Stimulated activated CD4-positive, alpha-beta T cell treated with anti-CD3 and anti-CD28 coated beads, Interleukin-12 subunit alpha, Interleukin-12 subunit beta, amount 100 ng/mL, for 24 hours (primary cell): ENCODE measurements at places on chromosomes 12 and 14.
A peak's percentile ranks its signal among the peaks of the same experiment; 100 is the strongest.

GRCh38 chr12:21828136-21828775 lies 53.8 kb upstream of the KCNJ8 start:
- DNase-seq, result no peak

GRCh38 chr12:87216436-87216835 lies 812.8 kb downstream of the C12orf50 start:
- DNase-seq, result no peak

DNA sequence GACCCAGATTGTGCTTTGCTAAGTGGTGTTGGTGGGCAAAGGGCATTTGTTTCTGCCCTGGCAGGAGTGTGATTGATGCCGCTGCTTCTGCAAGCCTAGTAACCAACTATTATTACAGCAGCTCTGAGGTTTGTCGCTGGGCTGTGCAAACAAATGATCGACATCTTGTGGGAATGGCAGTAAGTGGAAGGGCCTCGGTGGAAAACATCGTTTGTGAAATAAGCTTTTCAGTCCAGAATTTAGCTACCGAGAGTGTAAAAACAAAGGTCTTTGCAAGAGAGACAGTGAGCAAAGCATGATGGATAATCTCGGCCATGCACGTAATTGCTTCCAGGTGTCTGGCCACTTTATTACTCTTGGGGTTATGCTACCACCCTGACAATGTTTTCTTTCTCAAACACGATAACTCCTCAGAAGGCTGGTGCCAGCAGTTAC lies 397.7 kb upstream of the PRICKLE1 start:
- DNase-seq, result no peak

DNA sequence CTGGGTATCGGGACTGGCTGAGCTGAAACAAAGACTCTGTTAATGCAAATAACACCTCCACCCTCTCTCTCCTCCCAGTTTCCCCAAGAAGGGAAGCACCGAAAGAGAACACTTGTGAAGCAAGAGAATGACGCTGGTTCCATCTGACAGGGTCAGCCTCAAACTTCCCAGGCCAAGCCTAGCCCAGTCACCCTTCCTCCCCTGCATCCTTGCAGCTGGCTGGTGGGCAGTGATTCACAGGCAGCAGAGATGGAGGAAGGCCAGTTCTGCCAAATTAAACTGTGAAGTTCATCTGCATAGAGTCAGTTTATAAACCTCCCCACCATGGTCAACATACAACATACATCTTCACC lies 2.8 kb downstream of the LRRC74A start:
- no peak for DNase-seq

- DNase-seq, result peak; percentile 51
Measured at GRCh38 chr14:20632831-20633691, 8.4 kb downstream of the OR6S1 start.

DNA sequence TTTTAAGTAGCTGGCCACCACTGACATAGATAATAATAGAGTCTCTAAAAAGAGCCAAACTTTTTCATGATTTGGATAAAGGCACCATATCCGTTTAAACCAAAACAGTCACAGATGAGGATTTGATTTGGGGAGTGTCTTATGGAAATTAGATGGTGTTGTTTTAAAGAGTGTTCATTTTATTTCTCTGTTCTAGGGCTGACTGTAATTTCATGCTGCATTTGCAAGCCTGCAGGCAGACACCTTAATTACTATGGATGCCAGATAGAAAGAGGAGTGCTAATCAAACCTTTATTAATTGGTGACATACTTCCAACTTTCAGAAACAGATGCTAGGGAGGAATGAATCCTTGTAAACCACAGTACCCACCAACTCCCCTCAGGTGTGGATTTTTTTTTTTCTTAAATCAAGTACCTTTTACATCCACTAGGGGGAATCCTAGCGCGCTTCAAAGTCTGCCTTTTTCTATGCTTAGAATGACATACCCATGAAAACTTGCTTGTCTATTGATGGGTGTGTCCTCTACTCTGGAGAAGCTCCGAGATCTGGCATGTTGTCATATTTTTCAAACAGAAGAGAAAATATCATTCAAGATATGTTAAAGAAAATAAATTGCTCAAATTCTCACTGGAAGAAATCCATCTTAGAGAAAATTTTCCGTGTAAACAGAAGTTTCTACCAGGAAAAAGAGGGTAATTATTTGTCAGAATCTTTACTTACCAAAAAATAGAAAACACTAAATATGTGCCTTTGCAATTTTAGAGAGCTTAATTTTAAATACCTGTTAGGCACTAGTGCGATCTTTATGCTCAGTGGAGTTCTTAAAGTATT lies 14.2 kb upstream of the PLXNC1 start:
- no peak for DNase-seq

GRCh38 chr12:2167231-2167630 lies 114.4 kb downstream of the CACNA1C start:
- no peak for DNase-seq

GRCh38 chr14:35826952-35827416 lies 846 bp downstream of the BRMS1L start:
- no peak for DNase-seq

- DNase-seq, result peak; percentile 66
Measured at GRCh38 chr12:6867413-6868210, at the start of gene TPI1. TPI1 (plus strand) TSS chr12:6867531; CDS start chr12:6867567, 36 bp downstream.

DNA sequence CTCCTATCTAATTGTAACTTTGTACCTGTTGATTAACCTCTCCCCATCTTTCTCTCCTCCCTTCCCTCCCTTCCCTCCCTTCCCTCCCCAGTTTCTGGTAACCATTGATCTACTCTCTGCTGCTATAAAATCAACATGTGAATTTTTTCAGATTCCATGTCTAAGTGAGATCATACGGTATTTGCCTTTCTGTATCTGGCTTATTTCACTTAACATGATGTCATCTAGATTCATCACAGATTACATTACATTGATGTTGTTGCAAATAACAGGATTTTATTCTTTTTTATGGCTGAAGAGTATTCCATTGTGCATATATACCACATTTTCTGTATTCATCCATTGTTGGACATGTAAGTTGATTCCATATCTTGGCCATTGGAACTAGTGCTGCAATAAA lies 68.0 kb upstream of the FBXO33 start:
- no peak for DNase-seq

DNA sequence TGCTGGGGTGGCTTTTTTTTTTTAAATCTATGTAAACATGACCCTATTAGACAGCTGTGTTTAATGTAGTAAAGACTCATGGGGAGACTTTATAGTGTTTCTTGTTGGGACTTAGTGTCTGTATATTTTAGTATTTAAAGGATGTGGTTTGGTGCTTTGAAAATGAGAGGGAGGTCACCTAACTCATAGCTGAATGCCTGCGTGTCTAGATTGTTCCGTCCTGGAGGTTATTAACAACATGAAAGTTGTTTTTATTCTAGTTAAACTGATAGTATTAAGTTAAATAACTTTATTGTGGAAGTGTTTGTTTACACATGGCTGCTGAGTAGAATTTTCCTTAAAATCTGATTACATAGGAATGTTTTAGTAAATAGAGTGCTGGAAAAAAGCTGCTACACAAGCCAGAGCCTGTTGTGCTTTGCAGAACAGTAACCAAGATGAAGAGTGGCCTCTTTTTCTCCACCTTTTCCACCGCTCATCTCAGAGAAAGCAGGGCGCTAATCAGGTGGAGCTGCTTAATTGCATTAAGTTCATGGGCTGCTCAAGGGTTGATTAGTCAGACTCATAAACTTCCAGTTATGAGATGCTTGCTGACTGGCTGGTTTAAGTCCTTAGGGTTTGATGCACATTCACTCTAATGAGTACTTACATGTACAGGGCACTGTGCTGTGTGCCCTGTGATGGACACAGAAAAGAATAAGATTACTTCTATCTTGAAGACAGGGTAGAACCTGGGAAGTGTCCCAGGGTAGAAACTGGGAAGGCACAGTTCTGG lies 62.7 kb downstream of the FBXO34 start:
- no peak for DNase-seq

DNA sequence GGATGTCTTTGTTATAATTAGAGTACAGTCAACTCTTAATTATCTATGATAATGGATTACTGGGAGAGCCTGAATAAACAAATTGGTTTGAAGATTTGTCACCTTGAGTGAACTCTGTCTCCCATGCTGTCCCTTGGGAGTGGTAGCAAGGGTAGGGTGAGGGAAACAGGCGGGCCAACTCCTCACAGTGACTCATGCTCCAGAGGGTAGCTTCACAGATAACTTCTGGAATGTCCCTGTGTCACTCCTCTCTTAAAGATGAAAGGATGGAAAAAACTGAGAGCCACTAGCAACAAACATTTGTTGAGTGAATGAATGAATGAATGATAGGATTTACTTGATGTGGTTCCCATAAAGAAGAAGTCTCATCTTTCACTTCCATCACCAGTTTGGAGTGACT lies 53.5 kb downstream of the RASSF9 start:
- DNase-seq, result no peak

DNA sequence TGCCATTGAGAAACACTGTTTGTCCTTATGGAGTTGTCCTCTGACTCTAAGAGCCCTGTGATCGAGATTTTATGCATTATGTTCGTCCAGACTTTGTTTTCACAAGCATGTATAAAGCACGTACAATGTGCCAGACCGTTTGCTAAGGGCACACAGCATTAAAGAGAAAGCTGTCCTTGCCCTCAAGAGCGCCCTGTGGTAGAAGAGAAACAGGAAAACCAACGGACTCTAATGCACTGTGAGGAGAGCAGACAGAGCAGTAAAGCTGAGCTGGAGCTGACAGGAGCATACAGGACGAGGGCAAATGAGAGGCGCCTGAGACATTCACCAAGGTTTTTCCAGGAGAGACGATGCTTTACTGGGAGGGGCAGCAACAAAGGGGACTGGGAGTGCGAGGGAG lies 66.2 kb upstream of the OVCH1 start:
- no peak for DNase-seq

GRCh38 chr12:94557746-94558295 lies 92.5 kb downstream of the TMCC3 start:
- DNase-seq, result no peak

- no peak for DNase-seq
Measured at GRCh38 chr12:120228041-120228290, 27.1 kb upstream of the RPLP0 start.

GRCh38 chr12:56522411-56523193 lies 982 bp downstream of the RBMS2 start:
- DNase-seq, result no peak

DNA sequence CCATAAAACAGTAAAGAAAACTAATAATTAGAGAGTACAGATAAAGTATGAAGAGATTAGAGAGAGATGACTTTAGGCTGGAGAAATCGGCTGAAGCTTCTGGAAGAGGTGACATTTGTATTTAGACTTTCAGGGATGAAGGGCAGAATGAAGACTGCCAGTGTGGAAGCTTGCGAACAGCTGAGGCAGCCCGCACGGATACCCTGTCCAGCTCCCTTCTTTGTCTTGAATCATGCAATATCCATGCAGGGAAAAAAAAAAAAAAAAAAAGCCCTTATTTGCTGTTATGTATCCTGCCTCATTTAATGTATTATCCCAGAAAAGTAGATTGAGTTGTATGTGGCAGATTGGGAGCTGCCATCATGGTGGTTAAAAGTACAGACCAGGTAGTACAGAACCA lies 331.8 kb downstream of the ZFP36L1 start:
- DNase-seq, result no peak

DNA sequence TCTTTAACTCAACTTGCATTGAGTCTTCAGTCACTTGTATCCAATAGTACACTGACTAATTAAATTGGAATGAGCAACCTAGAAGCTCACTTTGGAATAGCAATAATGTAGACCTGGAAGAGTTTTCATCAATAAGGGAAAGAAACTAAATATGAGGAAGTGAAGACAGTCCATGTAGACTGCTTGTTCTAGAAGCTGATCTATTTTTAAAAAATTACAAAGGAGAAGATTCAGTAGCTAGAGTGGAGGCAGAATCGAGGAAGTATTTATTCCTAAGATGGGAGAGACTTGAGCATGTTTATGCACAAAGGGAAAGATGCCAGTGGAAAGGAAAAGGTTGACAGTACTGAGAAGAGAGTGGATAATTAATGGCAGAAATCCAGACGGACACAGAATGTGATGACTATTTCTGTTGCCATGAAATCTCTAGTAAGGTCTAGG lies 156.3 kb upstream of the PDE3A start:
- DNase-seq, result no peak

- no peak for DNase-seq
Measured at GRCh38 chr14:70107309-70107708, 81.4 kb downstream of the SLC8A3 start.

DNA sequence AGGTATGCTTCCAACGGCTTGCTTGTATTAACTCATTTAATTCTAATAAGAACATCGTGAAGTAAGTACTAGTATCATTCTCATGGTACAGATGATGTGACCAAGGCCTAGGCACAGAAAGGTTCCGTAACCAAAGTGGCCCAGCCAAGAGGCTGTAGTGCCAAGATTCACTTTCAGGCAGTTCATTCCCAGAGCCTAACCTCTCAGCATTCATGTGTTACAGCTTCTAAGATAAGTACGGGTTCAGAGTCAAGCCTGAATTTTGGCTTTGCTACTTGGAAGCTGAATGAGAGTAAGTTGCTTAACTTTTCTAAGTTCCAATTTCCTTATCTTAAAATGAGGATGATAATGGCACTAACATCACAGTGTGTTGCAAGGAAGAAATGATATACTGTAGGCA lies 379.9 kb downstream of the AEBP2 start:
- DNase-seq, result no peak

- no peak for DNase-seq
Measured at GRCh38 chr14:22509036-22509709, 79.9 kb downstream of the DAD1 start.
